ENCODE measurements at places on chromosomes 3 and 15.
A peak's percentile ranks its signal among the peaks of the same experiment; 100 is the strongest.

DNA sequence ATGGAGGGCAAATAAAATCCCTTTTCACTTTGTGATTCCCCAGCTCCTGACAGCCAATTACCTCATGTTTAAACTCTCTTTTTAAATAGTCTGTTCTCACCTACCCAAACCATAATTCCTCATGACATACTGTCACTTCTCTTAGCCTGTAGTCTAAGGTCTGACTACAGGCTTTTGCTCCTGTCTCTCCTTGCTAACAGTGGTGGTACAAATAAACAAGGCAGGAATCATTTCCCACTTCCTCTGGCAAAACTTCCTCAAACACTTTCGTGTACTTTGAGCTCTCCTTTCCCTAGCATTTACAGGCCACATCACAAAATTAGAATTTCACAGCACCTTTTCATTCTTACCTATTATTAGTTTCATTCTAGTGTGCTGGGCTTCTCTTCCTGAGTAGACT is 51.8 kb downstream of the ATP8B4 start:
- DNase-seq = no peak

GRCh38 chr3:129593595-129594339 is 12.7 kb downstream of the PLXND1 start:
- no peak for DNase-seq

GRCh38 chr3:53830944-53831343 is 15.3 kb downstream of the CHDH start:
- DNase-seq = no peak

GRCh38 chr15:38401106-38401505 is 52.8 kb upstream of the FAM98B start:
- no peak for DNase-seq

DNA sequence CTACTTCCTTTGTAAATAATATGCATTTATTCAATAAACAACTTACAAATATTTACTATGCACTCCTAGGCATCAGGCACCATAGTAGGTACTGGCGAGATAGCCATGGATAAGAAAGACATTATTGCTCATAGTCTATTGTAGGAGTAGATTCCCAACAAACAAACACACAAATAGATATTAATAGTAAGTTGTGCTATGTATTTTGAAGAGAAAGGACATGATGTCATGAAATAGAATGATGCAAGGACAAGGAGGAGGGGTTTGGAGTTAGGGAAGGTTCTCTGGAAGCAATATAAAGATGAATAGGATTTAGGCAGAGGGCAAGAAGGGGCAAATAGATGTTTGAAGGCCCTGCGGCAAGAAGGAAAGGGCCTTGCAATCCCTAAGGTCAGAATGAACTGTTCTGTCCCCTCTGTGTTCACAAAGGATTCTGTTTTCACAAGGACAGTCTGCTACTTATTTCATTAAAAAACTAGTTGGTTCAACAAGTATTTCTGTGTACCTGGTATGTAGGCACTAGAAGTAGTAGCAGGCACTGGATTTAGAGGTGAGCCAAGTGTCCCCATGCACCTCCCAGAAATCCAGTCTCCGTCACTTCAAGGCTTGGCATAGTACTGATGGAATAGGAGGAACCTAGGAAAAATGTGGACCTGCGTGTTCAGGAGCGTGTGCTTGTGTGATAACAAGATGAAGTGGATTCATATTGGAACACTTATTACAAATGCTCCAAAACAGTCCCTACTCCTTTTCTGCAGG is 231.8 kb upstream of the TPRG1 start:
- no peak for DNase-seq

- no peak for DNase-seq
Observed at GRCh38 chr15:33099213-33099612, 95.3 kb downstream of the FMN1 start.

DNA sequence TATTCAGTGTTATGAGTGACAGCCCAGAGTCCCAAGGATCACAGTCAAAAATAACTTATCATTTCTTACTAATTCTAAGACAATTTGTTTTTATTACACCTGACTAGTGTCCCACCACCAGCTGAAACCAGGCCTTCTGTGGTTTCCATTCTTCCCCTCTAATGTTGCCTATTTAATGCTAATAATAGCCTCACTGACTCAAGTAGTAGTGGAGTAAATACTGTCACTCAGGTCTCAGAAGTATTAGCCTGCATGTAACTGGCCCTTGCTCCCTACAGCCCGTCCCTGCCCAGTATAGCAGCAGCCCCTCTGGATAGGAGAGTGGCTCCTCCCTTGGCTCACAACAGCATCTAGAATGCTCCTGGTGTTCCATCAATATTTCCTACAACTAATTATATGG is 665.5 kb downstream of the NTRK3 start:
- no peak for DNase-seq

GRCh38 chr3:42683875-42684598 is 1.3 kb upstream of the KLHL40 start:
- no peak for DNase-seq

DNA sequence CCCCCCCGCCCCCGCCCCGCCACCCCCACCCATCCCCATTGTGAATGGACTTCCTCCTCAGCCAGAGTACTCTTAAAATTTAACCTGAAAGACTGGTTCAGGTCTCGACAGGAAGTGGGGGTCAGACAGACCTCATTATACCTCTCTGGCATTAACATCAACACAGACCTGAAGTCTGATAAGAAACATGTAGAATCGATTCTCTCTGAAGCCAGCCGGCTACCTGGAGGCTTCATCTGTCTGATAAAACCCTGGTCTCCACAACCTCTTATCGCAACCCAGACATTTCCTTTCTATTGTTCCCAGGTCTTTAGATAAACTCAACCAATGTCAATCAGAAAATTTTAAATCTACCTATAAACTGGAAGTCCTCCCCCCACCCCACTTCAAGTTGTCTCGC is 42.6 kb downstream of the SLCO2A1 start:
- no peak for DNase-seq

DNA sequence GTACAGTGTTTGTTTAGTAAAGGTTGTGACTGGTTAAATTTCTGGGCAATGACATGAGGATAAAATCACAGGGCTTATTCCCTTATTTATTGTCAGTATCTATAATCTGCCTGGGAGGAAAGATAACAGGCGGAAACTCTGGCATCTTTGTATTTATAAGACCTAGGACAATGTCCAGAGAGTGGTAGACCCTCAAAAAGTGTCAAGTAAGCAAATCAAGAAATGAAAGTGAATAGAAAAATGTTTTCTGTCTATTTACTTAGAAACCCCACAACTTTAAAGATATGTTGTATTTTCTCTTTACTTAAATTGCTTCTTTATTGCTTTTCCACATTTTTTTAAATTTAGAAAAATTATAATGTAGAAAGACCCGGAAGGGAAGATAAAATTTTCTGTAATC is 544.6 kb downstream of the EDEM1 start:
- no peak for DNase-seq

DNA sequence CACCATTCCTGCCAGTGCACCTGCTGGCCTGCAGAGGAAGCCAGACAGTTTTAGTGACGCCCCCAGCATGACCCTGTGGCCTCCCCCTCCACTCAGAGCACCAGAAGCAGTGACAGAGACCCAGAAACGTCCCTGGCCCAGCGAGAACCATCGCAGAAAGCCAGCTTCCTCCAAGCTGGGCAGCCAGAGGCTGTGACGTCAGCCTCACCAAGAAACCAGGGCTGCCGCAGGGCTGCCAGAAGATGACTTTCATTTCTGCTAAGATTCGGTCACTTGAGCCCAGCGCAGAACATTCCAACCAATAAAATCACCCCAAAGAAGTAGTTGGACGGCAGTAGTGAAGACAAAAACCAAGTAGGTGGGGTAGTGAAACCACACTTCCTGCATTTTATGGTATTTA is 29.6 kb upstream of the RPL32 start:
- DNase-seq = peak; percentile 65

GRCh38 chr15:59258317-59258716 is 51.7 kb downstream of the LDHAL6B start:
- DNase-seq = no peak

- DNase-seq = no peak
Observed at GRCh38 chr3:16103472-16103871, 71.0 kb upstream of the GALNT15 start.

GRCh38 chr3:2839876-2840275 is 270.3 kb downstream of the IL5RA start:
- DNase-seq = no peak

DNA sequence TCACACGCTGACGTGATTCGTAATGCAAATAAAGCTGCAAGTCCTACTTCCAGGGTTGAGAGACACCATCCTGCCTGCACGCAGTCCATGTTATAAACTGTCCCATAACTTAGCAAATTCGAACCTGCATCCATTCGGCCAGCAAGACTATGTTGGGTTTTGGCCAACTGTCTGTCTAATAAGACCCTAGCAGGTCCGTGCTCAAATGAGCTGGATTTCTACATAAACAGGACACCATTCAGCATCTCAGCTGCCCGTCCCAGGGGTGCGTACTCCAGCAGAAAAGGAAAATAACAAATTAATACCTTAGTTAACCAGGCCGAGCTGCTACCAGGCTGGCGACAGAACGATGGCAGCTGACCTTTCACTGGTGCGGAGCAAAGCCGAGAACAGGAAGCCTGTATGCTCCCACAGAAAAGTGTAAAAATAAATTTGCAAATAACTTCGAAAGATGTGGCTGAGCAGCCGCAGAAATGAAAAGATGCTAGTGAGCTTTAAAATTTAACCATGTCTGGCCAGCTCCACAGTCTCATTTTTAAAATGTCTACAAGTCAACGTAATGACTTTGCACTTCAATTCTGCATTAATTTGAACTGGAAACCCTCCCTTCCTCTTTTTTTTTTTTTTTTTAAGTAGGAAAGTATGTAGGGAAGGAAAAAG is 97.1 kb upstream of the SNRPA1 start:
- DNase-seq = no peak

- DNase-seq = no peak
Observed at GRCh38 chr3:72353236-72354128, 494.8 kb downstream of the SHQ1 start.

- no peak for DNase-seq
Observed at GRCh38 chr3:78090382-78090781, 1050.5 kb downstream of the ROBO2 start.

GRCh38 chr15:66249605-66250174 is 3.9 kb downstream of the MEGF11 start:
- DNase-seq = no peak

DNA sequence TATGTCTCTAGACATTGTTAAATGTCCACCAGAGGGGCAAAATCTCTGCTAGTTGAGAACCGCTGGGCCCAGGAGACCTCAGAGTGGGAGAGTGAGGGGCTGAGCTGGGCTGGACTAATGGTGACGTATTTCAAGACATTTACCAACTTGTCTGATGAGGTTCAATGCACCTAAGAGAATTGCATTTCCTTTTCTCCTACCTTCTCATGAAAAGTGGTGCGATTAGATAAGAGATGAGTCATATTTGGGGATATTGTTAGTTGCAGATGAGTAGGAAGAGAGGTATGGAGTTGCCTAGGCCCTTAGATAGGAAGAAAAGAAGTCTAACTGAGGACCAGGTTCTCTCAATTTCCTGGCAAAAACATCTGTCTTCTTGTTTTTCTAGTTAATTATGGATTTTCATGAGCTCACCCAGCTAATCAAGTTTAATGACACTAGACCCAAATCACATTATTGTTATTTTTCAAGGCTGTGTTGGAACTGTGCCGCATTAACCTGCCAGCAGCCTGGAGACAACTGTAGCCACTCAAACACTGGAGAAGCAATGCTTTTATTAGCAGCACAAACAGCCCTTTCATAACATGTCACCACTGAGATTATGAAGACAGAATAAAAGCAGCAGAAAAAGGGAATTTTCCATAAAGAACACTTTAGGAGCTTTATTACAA is 144.2 kb downstream of the PDCD6IP start:
- no peak for DNase-seq

GRCh38 chr3:71653414-71653807 is 69.9 kb upstream of the FOXP1 start:
- DNase-seq = no peak

GRCh38 chr15:58988006-58988785 is 733 bp downstream of the RNF111 start:
- DNase-seq = peak; percentile 73

- no peak for DNase-seq
Observed at GRCh38 chr3:167032267-167032876, 347.7 kb downstream of the ZBBX start.

DNA sequence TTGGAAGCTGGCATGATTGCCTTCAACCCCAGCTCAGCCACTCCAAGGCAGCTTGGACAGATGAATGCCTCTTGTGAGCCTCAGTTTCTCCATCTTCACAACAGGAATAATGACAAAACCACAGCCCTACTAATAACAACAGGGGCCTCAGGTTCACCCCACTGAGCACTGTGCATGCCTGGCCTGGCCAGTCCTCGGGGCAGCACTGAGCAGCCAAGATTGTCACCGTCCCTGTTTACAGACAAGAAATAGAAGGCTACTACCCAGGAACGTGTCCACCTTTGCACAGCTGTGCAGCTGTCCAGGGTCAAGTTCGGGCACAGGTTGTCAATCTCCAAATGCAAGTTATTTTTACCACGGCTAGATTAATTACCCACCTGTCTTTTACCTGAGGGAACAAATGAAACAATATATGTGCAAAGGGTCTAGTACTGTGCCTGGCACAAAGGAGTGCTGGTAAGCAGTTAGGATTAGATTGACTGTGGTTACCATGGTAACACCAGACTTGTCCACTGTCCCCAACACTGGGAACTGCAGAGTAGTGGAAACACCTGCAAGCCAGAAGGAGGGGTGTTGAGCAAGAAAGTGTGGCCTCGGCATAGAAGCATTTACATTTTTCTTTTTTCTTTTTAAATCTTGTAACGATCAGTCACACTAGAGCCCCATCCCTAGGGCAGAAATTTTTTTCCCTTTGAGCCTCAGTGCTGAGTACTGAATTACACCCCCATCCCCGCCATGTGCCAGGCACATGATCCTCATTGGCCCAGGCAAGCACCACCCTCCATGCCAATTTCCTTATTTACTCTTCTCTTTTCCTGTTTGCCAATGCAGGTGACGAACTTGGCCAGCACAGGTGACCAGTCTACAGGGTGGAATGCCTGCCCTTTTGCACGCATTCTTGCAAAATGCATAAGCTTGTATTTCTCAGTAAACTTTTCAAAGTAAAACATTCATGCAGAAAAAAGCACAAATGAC is 66.3 kb upstream of the SLC6A6 start:
- DNase-seq = no peak

- DNase-seq = no peak
Observed at GRCh38 chr3:134060561-134061385, 31.0 kb upstream of the SLCO2A1 start.

GRCh38 chr3:65597952-65598413 is 440.7 kb downstream of the MAGI1 start:
- DNase-seq = no peak

DNA sequence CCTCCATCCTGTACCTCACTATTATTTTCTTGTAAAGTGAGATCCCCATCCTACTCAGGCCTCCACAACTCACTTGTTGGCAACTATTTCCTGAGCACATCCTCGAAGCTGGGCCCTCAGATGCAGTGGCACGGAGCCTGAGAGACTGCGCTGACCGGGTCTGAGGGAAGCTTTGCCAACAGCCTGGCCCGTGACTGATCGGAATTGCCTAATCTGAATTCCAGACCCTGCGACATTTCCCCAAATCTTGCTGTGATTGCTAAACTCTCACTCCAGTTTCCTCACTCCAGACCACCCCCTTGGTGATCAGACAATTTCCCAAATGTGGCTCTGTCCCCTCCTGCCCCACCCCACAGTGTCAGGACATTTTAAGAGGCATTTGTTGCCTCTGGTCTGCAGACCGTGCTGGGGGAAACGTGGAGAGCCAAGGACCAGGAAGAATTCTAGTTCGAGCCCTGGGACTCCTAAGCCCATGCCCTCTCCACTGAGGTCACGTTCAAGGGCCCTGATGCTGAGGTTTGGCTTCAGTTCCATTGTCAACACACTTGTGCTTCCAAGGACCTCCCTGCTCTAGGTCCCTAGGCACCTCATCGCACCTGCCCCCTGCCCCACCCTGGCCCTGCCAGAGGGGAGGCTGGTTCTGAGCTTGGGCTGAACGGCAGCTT is 22.8 kb downstream of the KLHL25 start:
- no peak for DNase-seq

- DNase-seq = no peak
Observed at GRCh38 chr15:34011481-34011880, 27.5 kb downstream of the AVEN start.
